ENCODE measurements at places on chromosomes 6 and 20.

DNA sequence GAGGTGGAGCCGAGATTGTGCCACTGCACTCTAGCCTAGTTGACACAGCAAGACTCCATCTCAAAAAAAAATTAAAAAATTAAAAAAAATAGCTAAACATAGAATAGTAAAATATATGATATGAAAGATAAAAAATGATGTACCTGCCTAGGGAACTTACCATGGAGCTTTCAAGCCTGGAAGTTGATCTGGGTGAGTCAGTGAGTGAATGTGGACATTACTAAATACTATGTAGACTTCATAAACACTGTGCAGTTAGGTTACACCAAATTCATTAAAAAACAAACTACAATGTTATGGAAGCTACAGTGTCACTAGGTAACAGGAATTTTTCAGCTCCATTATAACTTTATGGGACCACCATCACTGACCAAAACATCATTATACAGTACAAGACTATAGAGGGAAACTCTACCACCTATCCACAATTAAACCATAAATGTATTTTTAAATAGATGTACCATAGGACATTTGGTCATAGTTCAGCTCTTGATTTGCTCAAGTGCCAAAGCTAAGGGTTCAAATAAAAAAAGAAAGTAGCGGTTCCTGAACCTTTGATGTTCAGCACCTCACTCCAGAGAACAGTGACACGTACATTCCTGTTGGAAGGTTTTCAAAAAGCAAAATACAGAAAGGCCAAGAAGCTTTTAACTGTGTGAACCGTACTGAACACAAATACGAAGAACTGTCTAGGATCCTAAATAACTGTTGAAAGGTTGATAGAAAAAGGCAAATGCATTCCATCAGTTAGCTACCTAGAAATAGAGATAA lies 52.4 kb upstream of the SPDEF start:
- no peak for DNase-seq

- DNase-seq, result no peak
Measured at GRCh38 chr20:49852522-49853080, 40.0 kb downstream of the SLC9A8 start.

GRCh38 chr6:3119040-3119723 lies 671 bp downstream of the BPHL start:
- no peak for DNase-seq

DNA sequence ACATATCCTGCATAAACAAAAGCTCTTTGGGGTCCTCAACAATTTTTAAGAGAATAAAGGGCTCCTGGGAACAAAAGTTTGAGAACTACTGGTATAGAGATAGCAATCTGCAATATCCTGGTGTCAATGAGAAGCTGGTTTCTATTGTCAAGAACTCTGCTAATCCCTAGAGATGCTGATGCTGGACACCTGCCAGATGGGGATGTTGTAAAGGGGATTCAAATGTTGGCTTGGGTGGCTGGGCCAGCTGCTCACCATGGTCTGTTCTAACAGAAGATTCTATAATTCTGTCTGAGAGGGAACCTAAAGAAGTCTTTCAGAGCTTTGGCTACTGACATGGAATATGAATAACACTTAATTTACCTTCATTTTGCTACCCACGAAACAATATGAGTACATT lies 137.8 kb downstream of the BTBD9 start:
- peak; percentile 37 for DNase-seq

DNA sequence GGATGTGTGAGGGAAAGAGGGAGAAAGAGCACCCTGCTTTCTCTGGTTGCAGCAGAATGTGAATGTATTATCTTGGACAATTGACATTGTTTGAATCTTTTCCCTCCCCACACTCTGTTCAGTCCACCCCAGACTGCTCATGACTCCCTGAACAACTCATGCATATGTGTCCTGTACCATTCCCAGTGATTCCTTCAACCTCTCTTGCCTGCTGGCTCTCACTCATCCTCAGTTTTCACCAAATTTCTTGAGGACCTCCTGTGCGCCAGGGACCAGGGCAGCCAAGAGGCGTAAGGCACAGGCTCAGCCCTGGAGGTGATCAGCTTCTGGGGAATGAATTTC lies 5.4 kb downstream of the NOX3 start:
- DNase-seq, result no peak

DNA sequence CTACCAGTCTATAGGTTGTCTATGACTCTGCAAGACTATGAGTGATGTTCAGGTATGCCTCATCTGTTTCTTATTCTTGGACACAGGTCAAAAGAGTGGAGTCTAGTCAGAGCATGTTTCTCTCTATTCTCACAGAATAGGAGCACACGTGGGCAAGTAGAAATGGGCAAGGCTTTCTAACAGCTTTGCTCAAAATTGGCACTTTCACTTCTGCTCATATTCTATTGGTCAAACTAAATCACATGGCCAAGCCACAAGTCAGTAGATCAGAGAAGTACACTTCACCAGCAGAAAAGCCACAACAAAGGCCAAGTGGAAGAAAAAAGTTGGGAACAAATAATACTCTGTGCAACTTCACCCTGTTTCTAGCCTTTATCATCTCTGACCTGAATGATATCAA lies 354.5 kb upstream of the SYNCRIP start:
- DNase-seq, result no peak

DNA sequence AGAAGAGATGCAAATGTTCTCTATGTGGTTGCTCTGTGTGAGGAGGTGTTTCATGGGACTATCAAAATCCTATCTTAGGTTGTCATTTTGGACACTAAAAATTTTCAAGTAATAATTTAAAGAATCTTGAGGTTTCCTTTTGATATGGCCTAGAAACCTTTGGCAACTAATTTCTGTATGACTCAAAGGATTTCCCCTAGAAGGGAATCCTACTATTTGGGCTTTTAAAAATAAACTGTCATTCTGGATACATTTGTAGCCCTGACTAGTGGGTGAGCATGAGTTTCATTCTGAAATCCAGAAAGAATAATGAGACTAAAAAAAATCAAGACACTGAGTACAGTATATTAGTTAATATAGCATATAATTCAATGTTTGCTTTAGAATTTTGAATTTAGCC lies 25.5 kb upstream of the RAB23 start:
- DNase-seq, result no peak

Measured in COR-L47 (cell line).